ENCODE measurements at places on chromosomes 4 and X.

- no peak for DNase-seq
Measured at GRCh38 chr4:89703829-89704590, 133.0 kb downstream of the SNCA start.

- no peak for DNase-seq
Measured at GRCh38 chrX:153734871-153735270, 10.2 kb downstream of the ABCD1 start.

DNA sequence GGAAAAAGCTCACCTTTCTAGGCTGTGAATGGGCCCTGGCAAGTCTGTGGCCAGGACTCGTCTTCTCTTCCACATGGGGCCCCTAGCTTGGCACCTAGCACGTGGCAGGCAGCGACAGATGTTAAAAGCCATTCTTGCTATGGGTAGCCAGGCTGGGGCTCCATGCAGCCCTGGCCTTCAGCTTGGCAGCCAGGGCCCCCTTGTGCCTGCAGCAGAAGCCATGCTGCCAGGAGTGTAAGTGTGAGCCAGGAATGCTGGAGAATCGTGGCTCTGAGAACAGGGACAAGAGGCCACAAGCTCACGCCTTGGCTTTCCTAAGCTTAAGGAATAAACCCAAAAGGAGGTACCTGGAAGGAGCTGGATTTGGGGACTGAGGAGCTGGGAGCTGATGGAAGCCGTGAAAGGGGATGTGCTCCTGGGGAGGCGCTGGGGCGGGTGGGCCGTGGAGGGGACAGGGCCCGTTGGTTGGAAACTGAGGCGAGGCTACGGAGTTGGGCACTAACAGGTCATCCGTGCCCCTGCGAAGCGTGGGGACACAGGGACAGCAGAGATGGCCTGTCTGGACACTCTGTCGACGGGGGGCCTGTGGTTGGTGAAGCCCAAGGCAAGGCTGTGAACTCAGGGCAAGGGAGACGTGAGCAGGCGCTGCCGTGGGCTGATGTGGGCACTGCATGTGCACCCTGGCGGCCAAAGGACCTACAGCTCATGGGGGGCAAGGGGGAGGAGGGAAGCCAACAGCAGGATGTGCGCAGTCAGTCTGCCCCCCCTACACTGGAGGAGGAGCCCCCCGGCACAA is 895 bp upstream of the OPN1LW start:
- no peak for DNase-seq

DNA sequence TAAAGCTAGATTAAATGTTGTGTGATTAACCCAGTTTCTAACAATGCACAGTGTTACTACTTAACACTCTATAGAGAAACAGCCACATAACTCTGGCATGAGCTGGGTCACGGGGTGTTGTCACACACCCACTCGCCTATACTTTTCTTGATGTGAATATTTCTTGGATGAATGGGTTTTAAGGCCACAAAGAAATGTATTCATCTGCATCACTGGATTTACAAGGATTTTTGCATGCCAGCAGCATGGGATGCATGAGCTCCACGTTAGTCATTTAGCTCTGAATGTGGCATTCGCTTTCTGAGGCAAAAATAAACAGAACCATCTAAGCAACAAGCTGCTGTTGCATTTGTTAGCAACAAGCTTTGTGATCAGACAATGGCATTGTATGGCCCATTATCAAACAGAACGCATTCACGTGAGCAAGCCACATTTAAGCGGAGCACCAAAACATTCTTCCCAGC is 89.7 kb downstream of the LRP2BP start:
- peak; percentile 96 for DNase-seq

GRCh38 chrX:129360175-129360574 is 163.1 kb downstream of the SMARCA1 start:
- peak; percentile 38 for DNase-seq

DNA sequence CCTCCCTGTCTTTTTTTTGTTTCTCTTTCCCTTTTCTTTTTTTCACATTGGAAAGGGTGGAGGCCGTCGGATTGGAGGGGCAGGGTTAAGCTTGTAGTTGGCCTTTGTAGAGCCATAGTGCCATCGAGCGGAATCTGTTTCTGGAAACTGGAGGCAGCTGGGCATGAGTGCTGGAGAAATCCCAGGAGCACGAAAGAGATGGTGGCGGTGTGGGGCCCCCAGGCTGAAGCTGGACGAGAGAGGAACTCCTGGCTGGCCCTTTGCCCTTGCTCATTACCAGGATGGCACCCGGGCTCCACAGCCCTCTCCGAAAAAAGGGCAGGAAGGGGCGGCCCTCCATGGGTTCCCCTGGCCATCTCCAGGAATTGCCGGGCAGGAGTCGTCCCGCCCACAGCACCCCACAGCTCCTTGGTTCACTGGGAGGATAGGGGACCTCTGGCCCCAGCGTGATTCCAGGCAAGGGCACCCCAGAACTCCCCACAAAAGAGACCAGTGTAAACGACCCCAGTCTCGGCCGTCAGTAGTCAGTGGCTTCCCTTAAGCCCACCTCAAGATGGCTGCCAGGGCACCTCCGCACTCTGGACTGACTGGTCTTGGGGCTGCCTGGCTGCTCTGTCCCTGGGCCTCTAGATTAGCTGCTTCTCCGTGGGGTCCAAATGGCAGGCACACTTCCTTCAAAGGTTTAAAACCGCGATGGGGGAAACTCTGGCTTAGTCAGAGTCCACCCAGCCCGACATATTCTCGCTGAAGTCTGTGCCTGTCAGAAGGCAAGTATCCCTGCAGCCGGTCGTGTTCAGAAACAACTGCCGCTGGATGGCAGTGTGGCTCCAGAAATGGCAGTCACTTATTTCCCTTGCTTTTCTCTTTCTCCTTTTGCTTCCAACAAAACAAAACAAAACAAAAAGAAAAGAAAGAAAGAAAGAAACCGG is 74.1 kb downstream of the NBDY start:
- peak; percentile 49 for DNase-seq

DNA sequence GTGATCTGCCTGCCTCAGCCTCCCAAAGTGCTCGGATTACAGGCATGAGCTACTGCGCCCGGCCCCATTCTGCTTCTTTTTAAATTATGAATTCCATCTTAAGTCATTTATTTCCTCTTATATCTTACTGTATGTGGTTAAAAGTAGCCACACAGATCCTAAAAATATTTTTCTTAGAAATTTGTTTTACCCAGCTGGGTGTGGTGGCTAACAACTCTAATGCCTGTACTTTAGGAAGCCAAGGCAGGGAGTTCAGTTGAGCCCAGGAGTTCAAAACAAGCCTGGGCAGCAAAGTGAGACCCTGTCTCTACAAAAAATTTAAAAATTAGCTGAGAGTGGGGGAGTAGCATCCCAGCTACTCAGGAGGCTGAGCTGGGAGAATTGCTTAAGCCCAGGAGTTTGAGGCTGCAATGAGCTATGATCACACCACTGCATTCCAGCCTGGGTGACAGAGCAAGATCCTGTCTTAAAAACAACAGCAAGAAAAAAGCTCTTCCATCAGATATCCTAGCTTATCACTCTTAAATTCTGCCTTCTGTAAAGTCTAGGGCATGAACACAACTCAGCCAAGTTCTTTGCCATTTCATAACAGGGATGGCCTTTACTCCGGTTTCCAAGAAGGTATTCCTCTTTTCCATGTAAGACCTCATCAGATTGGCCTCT is 15.1 kb upstream of the AFF1 start:
- DNase-seq: no peak

DNA sequence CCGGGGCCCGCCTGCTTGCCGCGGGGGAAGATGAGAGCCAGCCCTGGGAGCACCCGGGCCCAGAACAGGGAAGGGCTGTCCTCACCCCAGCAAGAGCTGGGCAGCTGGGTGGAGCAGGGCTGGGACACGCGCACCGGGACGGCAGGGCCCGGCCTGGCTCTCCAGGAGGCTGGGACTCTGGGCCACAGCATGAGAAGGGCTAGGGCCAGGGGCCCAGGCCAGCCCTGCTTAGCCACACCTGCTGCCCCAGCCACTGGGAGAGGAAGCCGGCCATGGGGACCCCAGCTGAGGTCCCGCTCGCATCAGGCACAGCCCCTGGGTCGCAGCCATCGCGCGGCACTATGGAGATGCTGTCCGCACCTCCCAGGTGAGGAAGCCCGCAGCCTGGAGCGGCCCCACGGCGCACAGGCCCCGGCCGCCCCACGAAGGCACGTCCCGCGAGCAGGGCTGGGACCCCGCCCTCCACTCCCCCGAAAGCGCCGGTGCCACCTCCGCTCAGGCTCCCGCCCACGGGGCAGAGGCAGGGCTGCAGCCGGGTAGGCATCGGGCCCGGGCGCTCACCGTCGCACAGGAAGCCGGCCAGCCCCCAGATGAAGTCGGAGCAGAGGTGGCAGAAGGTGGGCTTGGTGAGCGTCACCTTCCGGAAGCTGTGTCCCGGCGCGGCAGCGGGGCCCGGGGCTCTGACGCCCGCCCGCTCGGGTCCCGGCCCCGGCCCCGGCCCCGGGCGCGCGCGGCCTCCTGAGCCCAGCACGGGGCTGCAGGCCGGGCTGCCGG is 531 bp downstream of the DGKQ start:
- no peak for DNase-seq

DNA sequence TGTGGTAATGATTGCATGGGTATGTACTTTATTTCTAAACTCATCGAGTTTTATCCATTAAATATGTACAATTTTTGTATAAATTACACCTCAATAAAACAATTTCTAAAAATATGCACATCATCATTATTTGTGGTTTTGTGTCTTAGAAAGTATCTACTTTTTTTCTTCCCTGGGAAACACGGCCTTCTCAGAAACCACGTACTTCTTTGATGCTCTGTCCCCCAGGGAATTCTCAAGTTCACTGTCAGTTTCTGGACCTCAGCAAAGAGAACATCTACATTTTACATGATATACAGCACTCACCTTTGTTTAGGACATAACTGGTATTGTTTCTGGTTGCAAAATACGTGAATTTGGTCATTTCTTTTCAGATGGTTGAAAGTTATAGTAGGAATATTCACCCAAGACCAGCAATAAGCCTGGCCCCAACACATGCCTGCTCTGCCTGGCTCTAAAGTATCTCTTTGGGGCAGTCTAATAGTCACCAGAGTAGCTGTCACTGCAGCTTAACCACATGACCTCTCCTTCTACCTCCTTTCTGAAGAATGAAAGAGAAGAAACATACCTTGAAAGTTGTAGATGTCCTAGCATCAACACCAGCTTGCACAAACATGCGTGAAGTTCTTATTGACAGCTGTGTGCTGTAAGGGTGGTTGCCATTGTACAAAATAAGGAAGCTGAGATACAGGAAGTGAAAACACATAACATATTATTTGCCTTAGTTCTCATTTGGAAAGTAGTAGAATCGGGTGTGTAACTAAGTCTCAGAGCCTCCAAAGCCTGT is 48.4 kb upstream of the SPANXN4 start:
- no peak for DNase-seq

- peak; percentile 45 for DNase-seq
Measured at GRCh38 chr4:28317221-28317620, 1456.6 kb downstream of the STIM2 start.

DNA sequence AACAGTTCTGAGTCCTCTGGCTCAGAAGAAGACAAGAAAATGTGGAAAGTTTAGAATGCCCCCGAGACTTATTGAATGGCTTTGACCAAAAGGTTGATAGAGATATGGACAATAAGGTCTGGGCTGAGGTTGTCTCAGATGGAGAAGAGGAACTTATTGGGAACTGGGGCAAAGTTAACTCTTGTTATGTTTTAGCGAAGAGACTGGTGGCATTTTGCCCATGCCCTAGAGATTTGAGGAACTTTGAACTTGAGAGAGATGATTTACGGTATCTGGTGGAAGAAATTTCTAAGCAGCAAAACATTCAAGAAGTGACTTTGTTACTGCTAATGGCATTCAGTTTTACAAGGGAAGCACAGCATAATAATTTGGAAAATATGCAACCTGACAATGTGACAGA is 1549.3 kb upstream of the ADGRL3 start:
- no peak for DNase-seq

- DNase-seq: peak; percentile 75
Measured at GRCh38 chrX:40644821-40645358, 2.5 kb downstream of the CXorf38 start.

- DNase-seq: no peak
Measured at GRCh38 chr4:155908187-155909139, 5.0 kb downstream of the TDO2 start.

DNA sequence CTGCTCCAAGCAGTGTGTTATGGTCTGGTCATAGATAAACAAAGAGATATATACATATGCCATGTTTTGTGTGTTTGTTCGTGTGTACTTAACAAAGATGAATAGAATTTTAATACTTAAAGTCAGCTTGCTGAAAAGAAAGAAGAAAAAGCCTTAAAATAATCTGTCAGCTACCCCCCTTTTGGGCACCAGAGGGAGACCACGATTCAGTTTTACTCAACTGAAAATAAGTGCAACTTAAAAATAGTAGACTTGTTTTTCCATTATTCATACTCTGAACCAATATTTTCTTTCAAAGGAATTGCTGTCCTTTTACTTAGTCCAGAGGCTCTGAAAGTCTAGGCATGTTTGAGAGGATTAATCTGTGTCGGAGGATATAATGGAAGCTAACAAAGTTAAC is 181.7 kb upstream of the AGTR2 start:
- DNase-seq: no peak

- DNase-seq: no peak
Measured at GRCh38 chr4:77047037-77047436, 28.8 kb downstream of the CCNI start.

GRCh38 chr4:153152501-153153338 is 51.5 kb upstream of the TRIM2 start:
- peak; percentile 49 for DNase-seq

DNA sequence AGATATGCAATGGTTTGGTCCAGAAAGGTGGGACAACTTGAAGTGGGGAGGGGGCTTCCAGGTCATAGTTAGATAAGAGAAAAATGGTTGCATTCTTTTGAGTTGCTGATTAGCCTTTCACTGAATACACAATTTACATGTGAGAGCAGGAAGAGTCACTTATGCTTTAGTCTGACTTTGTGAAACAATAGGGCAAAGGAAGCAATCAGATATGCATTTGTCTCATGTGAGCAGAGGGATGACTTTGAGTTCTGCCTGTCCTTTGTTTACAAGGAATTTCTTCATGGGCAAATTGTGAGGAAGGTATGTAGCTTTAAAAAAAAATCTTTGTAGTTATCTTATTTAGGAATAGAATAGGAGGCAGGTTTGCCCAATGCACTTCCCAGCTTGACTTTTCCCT is 12.9 kb downstream of the SMIM9 start:
- DNase-seq: no peak

DNA sequence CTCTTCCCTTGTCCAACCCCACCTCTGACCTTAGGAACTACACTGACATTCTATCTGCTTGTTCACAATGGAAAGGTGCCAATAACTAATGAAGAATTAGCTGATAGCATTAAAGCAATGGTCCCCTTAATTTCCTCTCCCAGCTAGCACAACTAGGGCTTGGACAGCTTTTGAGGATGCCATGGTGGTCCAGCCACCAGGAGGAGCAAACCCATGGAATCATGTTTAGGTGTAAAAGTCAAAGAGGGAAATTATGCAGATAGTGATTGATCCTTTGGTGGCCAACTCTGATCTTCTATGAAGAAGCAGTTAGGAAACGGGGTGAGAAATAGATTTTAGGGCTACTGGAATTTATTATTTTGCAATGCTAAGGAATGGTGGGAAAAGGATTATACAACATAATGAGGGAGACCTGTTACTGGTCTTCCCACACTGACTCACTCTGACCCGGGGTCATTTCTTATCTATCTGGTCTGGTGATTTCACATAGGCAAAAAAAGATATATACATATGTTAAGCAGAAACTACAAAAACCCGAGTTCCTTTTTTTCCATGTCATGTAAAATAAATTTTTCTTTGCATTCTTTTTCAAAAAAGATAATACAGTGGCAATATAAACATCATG is 45.8 kb upstream of the FBXW7 start:
- no peak for DNase-seq
